ENCODE measurements at places on chromosomes 1 and 21.

- DNase-seq: no peak
These were observed at the start of gene FCRL4 for GRCh38 chr1:157597959-157598667. Gene FCRL4, minus strand, starts transcription at chr1:157598085. Its CDS starts 141 bp downstream, at chr1:157597944.

- DNase-seq: no peak
These were observed 116.2 kb downstream of the DISP1 start for GRCh38 chr1:222931023-222931422.

GRCh38 chr1:212467843-212468482, 35.2 kb downstream of the NENF start:
- DNase-seq: no peak

DNA sequence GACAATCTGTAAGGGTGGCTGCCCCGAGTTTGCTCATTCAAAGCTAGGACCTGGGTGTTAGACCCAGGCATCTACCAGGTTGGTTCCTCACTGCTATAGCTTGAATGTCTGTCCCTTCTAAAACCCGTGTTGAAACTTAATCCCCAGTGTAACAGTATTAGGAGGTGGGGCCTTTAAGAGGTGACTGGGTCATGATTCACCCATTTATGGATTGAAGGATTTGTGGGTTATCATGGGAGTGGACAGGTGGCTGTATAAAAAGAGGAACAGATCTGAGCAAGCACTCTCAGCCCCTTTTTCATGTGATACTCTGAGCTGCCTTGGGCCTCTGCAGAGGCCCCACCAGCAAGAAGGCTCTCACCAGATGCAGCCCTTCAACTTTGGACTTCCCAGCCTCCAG, 29.4 kb downstream of the PSMG1 start:
- DNase-seq: no peak

DNA sequence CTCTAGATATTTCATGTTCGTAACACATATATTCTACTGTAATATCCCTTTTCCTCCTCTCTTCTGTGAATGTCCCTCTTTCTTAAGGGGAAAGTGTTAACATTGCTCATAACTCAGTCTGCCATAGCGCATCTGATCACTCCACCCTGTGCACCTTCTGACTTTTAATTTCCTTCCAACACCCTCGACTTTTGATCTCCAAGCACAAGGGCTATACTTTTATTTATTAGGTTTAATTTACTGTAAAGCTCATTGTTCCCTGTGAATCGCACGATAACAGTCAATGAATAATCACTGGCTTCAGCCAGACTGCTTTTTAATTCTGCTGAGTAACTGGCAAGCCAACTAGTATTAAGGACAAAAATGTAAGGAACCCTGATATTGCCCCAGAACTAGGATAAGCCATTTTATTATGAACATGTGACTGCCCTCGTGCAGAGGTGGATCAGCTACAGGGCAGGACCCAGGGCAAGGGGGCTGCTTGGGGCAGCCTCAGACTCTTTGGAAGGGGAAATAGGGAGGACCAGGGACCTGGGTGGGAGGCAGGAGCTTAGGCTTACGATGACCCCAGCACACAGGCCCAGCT, 2.6 kb upstream of the ETS2 start:
- DNase-seq: no peak

GRCh38 chr1:101314244-101314643, 77.4 kb downstream of the S1PR1 start:
- DNase-seq: no peak

DNA sequence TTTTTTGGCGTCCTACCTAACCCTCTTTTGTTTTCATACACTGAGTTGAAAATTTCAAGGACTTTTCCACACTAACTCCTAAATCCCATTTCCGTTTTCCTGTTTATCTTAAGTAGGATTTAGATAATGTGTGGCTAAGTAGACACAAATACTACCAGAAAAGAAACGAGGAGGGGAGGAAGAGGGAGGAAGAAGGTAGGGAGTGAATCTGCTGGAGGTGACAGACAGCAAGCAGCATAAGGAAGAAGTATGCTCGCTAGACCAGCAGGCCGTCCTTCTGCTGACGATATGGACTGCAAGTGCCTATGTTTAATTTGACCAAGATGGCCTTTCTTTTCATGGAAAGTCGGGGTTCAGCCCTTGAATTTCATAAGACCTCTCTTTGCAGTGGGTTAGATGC, 256.9 kb upstream of the RAB4A start:
- DNase-seq: no peak

GRCh38 chr1:152902636-152903035, 5.7 kb upstream of the IVL start:
- no peak for DNase-seq

GRCh38 chr1:156865258-156865657, 4.6 kb downstream of the NTRK1 start:
- DNase-seq: no peak

- DNase-seq: no peak
These were observed 1.6 kb upstream of the SH3D21 start for GRCh38 chr1:36304521-36304920.

GRCh38 chr1:7127322-7128075, 342.2 kb downstream of the CAMTA1 start:
- no peak for DNase-seq

DNA sequence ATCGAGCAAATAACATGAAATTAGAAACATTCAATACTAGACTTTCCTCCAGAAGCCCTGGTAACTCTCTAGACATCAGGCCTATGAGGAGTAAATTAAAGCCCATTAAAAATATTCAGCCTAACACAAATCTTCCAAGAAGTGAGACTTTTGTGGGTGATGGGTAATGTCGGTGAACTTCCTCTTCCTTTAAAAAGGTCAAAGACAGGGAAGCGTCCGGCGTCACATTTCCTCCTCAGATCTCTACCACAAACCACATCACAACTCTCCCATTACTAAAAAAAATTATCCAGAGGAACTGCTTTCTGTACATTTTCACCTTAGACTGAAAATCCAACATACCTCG, 1.4 kb downstream of the EIF4G3 start:
- no peak for DNase-seq

DNA sequence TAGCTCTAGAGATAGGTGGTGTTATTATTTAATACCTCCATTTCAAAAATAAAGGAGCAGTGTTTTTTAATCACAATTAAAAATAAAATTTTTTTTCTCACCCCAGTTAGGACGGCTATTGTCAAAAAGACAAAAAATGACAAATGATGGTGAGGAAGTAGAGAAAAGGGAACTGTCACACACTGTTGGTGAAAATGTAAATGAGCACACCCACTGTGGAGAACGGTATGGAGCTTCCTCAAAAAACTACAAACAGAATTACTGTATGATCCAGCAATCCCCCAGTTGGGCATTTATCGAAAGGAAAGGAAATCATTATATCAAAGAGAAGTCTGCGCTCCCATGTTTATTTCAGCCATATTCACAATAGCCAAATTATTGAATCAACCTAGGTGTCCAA, 148.7 kb upstream of the NR5A2 start:
- DNase-seq: no peak

DNA sequence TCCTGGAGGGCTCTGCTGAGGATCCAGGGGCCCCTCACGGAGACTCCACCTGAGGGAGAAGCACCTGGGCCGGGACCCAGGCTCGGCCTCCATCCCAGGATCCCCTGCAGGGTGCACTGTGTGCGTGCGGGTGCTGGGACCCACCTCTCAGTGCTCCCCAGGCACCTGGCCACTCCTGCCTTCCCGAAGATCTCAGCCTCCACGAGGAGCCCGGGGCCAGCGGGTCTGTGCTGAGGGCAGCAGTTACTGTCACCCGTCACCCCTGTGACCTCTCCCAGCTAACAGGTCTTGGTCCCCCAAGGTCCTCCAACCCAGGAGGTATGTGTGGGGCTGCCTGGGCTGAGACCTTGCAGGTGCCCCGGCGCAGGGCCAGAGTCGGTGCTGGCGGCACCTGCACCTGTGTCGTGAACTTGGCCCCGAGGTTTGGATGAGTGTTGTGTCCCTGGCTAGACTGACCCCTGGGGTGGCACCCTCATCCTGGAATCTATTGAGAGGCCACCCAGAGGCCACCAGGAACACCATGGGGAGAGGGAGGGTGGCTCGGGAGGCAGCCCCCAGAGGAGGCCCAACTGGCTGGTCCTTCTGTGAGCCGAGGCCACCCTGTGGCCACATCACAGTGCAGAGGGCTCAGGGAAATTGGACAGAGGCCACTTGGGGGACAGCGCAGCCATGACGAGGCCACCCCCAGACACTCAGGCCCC, 17.7 kb downstream of the MORN1 start:
- no peak for DNase-seq

- no peak for DNase-seq
These were observed 94.6 kb downstream of the TGFB2 start for GRCh38 chr1:218439541-218440295.

DNA sequence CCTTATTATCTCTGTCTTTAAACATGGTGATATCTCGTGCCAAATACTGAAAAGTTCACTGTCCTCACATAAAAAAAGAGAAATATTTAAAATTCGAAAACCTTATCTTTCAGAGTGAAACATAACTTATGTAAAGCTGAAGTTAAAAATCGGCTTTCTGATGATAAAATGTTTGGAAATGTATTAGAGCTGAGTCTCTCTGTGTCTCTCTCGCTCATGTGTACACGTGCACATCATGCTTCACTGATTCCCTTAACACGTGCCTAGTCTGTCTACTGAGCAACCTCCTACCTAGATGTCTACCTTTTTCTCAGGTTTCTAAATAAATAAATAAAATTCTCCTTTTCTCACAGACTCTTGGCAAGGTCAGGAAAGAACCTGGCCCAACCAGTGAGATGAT, 17.1 kb downstream of the HHIPL2 start:
- no peak for DNase-seq

- no peak for DNase-seq
These were observed 1.1 kb upstream of the KPNA6 start for GRCh38 chr1:32106663-32107275.

DNA sequence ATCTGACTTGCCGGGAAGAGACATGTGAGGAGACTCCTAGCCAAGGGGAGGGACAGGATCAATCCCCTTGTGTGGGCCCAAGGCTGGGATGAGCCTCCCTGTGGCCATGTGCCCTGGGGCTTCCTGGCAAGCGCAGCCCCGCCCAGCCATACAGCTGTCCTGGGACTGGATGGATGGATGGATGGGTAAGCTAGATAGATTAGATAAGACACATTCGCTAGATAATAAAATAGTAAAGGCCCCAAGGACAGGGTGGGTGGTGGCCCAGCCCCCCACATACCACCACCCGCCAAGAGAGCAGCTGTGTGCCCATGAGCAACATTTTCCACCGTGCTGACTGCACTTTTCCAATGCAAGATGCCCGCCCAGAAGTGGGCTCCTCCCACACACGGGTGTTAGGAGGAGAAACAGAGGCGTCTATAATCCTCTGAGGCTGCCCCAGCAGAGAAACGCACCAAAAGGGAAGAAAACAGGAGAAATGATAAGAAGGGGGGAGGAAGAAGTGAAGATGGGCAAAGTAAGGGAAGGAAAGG, 25.1 kb downstream of the ZBTB17 start:
- no peak for DNase-seq

- peak; percentile 59 for DNase-seq
These were observed 305 bp upstream of the RPS6KC1 start for GRCh38 chr1:213050745-213051126.

- DNase-seq: no peak
These were observed 27.4 kb downstream of the ARHGEF16 start for GRCh38 chr1:3481836-3482375.

DNA sequence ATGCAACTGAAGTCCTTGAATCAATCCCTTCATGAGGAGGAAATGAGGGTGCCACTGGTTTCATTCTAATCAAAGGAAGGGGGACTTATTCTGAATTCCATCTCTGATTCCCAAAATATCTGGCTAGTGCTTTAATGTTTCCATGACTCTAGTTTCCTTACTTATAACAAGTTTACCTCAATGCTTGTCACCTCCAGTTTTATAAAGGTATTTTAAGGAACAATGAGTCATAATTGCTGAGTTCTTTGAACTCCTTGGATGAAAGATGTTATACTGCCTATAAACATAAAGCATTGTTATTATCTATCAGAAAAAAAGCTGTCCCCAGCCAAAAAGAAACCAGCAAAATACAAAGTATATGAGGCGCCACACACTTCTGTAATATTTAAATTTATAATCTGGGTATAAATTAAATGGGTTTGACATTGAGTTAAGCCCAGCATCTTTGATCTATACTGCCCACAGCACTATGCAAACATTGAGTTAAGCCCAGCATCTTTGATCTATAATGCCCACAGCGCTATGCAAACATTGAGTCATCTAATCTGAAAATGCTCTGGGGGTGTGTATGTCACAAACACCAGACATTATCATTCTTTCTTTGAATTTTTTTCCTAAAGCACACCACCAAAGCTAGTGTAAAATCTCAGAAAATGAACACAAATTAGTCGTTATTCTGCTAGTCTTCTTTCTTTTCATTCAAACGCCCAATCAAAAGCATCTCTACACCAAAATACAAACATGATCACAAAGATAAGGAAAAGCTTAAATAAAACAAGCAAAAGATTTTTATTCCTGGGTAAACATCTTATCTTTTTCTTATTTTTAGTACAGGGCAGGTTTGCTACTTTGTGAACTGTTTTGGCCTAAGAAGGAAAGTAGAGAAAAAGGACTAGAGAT, 11.5 kb upstream of the CXADR start:
- no peak for DNase-seq

DNA sequence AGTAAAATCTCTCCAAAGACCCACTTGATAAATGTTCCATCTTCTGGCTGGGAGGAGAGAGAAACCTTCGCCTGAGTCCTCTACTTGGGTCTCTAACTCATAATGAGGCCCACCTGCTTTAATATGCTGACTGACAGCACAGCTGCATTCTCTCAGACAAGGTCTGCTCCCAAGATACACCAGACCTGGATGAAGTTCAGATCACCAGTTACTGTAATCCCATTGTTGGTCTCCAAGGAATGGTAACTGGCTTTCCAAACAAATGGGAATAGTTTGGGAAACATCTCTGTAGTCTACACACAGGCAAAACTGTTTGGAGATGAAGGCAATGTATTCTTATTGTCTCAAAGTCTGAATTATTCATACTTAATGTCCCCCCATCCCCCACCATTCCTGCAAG, 27.9 kb upstream of the COL24A1 start:
- DNase-seq: no peak

- DNase-seq: peak; percentile 14
These were observed 6.9 kb downstream of the PINK1 start for GRCh38 chr1:20640183-20640597.

- no peak for DNase-seq
These were observed 88.0 kb downstream of the XCL2 start for GRCh38 chr1:168455764-168456163.

DNA sequence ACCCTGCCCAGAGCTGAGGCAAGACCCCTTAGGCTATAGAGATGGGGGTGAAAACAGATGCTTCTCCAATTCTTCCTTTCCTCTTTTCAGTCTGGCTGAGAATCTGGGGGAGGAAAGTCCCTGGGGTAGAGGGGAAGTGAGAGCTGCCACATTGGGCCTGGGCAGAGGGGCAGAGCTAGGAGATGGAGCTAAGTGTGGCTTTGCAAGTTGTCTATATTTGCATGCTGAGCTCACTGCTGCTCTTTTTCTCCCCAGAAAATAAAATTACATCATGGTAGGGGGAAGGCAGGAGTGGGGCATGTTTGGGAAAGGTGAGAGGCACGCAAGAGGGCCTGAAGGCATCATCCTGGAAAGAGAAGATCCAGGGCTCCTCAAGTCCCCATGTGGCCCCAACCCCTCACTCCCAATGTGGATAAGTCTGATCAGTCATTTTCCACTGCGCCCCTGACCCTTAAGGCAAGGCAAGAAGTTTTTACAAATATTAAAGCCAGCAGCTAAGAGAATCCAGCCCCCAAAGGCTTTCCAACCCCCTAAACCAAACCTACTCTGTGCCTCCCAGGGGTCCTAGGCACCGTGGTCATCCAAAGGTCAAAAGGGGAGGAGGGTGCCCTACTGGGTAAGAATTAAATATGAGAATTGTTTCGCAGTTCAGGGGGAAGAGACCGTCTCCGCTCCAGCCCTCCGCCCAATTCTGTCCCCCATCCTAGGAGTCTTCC, 500 bp upstream of the PEA15 start:
- no peak for DNase-seq

GRCh38 chr1:1099506-1100183, 16.2 kb downstream of the C1orf159 start:
- no peak for DNase-seq

Measured in NCI-H2171 (cell line).